Ammon's horn (tissue), 1 donor: ENCODE measurements at places on chromosomes 7 and 10.

DNA sequence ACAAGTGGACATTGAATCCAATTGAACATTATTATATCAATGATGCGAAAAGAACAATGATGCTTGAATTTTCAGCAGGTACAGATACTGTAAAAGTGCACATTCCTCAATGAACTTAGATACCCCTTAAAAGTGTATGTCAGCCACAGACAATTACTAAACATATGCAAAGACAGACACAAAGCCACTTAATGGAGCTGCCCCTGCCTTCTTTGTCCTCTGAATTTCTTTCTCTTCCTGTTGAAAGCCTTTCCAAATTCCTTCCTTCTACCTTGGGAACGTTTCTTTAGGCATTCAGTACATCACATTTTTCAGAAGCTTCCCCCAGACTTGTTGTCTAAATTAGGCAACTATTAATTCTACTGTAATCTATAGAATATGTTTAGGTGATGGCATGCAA lies 706.8 kb upstream of the MBL2 start:
- DNase-seq, result no peak

GRCh38 chr7:128104108-128104742 lies 73.0 kb upstream of the LRRC4 start:
- no peak for DNase-seq

GRCh38 chr7:100087055-100087750 lies 1.6 kb upstream of the COPS6 start:
- DNase-seq, result no peak

DNA sequence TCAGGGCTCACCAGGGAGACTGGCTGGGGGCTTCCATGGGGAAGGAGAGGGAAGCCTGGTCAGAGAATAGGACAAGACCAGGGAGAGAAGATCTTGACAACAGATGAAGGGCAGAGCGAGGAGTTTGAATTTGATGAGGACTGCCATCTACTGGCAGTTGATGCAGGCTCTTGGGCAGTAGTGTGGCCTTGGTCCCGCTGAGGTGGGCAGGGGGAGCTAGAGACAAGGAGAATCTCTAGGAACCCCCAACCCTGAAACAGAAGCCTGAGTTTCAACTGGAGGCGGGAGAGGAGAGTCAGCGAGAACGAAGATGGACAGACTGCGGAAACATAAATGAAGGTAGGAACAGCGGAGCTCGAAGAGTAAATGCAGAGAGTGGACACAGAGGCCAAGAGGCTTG lies 81.0 kb downstream of the PPP1R3C start:
- peak; percentile 73 for DNase-seq

GRCh38 chr10:21424459-21424861 lies 101.0 kb downstream of the SKIDA1 start:
- DNase-seq, result no peak

DNA sequence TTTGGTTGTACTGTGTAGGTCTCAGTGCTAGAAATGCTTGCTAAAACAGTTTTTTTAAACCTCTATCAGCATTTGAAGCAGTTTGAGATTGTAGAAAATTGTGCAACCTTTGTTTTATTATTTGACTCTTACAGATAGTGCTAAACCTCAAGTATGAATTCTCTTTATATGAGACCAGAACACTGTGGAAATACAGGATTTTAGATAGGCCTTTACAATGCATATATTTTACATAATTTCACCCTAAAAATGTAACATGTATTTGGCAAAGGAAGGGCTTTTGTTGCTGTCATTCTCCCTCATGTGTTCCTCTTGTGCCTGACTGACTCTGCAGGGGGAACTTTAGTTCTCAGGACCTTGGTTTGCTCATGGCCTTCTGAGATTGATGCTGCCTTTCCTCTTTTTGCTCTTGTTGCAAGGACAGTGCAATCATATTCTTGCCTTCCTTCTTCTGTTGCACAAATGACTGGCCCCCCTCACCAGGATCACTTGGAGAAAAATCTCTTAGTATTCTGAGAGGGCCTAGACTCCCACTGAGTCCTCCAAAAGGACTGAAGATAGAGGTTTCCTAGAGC lies 188.7 kb downstream of the PPP1R9A start:
- DNase-seq, result no peak

DNA sequence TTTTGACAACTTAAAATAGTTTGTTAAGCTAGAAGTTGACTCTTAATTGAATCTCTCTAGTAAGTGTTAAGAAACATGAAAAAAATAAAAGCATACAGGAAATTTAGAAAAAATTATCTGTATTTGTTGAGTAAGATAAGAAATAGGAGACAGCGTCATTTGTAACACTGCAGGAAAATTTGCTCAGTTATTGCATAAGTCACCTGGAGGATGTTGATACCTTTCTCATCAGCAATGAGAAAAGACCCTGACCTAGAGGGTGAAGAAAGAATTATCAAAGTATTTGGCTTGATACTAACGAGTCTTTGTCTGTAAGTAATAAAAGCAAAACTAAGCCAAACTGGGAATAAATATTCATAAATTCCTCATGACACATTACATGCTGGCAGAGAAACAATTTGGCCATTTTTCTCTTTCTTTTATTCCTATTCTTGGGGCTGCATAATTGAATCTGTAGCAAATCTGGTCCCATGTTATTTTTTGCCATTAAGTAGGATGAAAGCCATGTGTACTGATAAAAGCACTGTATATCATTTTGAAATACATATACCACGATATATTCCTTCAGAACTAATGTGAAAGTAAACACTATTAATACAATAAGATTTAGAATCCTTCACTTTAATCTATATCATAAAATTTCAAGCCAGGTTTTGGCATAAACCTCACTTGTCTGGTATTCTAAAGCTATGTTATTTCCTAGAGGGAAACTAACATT lies 362.8 kb downstream of the THSD7A start:
- DNase-seq, result no peak
